NCI-H460 (cell line): ENCODE measurements at places on chromosomes 1 and 21.

DNA sequence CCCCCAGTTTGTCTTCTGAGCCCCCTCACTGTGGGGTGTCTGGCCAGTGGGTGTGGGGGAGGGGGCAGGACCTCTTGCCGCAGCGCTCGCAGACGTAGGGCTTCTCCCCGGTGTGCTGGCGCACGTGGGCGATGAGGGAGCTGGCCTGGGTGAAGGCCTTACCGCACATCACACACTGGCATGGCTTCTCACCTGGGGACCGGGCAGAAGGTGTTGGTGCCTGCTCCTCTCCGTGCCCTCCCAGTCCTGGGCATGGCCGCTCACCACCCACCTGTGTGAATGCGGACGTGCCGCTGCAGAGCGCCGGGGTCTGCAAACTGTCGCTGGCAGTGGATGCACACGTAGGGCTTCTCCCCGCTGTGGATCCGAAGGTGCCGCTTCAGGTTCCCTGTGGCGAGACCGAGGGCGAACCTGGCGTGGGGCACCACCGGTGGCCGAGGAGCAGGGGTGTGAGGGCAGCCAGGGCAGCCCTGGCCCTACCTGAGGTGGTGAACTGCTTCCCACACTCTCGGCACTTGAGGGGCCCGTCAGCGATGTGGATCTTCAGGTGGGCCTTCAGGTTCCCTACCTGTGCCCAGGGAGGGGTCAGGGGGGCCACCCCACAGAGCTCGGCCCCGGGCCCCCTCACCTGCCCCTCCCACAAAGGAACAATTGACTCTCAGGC, 32.4 kb downstream of the ZBTB17 start:
- no peak for DNase-seq

- DNase-seq = peak; percentile 81
These were observed 19.3 kb downstream of the SH2D2A start for GRCh38 chr1:156797212-156797871.

DNA sequence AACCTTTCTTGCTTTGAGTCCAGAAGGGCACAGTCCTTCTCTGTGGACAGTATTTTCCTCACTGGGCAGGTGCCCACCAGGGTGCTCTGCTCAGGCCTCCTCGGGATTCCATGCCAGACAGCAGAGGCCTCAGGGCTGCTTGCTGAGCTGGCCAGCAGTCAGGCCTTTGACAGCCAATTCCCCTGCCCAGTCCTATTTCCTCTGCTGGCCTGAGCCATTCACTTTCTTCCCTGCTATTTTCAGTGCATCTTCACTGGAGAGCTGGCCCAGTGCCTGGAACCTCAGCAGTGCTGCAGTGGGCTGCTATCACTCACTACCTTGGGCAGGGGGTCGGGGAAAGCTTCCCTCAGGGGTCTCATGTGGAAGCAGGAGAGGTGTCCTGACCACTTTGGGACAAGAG, 33.2 kb downstream of the KCNA10 start:
- no peak for DNase-seq

DNA sequence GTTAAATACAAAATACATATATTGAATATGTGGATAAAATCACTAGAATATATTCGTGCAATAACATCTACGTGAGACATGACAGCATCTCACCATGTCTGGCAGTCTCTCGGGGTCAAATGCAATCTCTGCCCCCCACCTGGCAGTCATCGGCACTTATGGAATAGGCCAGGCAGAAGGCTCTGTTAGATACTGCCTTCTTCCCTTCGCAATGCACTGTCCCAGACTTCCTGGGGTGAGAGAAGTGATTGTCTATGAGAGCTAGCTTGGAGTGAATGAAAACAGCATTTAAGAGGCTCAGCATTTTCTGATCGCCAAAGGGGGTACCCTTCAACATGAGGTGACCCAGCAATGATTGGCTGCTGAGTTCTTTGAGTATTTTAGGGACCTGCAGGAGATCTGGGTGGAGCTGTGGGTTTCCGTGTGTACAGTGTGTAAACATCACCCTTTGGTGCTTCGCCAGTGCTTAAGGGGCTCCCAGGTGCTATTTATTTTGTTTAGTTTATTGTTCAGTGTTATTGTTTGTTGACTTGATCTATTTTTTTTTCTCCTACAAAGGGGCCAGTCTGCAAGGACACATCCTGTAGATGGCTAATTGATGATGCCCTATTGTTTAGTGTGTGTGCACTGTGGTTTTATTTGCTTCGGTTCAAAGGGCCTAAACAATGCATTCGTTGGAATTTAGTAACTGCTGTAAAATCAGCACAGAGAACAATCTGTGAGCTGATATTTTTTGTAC, 10.2 kb downstream of the ERG start:
- DNase-seq = no peak

DNA sequence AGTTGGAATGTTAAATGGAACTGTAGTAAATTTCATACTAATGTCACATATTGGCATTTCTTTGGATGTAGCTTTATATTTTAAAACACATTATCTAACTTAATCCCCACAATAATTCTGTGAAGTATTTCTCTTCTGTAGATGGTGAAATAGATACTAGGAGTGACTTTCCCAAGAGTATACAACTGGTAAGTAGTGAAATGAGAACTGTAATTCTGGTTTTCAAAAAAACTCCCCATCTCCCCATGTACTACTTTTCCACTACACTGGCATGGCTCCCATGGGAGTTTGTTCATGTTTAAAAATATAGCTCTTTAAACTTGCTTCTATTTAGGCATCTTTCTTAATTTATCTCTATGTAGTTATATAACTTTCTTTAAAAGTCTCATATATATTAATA, 10.2 kb downstream of the CHML start:
- DNase-seq = no peak

DNA sequence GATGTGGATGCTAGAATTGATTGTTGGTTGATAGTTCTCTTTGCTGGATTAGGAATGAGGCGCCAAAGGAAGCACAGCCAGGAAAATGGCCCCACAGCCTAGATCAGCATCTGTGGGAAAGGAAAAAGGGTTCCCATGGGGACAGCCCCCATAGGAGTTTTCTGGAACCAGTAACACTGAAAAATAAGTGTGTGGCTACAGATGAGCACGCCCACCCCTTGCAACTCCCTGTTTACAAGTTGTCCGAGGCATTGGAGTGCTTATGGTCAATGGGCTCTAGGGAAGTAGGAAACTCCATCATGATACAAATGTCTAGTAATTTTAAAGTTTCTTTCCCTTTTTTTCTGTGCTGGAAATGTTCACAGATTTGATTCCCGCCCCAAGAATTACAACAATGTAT, 23.8 kb upstream of the UBE2U start:
- DNase-seq = no peak

DNA sequence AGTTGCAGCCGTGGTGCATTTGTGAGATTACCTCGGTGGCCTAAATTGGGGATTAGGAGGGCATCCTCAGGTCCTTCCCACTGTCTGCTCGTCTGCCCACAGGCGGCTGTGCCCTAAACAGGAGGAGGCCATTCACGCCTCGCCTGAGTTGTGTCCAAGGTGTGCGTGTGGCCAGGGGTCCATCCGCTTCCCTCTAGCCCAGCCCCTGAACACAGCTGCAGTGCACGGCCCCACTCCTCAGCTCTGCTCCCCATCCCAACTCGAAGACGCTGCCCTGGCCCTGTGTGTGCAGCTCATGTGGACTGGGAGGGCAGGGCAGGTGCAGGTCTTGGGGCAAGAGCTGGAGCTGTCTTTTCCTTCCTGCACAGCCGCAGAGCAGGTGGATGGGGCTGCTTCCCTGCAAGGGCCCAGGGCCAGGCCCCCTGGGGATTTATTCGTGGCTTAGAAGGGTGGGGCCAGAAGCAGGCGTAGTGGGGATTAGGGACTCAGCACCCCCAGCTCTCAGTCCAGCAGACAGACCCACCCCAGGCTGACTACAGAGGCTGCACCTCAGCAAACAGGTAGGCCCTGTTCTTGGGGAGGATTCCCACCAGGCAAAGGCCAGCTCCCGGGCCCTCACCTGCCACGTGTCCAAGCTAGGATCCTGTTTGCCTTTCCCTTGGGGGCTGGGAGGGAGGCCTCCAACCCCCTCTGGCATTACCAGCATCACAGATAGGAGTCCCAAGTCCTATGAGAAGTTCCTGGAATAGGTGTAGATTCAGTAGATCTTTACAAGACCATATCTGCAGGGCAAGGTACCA, 4.3 kb downstream of the GUK1 start:
- no peak for DNase-seq

DNA sequence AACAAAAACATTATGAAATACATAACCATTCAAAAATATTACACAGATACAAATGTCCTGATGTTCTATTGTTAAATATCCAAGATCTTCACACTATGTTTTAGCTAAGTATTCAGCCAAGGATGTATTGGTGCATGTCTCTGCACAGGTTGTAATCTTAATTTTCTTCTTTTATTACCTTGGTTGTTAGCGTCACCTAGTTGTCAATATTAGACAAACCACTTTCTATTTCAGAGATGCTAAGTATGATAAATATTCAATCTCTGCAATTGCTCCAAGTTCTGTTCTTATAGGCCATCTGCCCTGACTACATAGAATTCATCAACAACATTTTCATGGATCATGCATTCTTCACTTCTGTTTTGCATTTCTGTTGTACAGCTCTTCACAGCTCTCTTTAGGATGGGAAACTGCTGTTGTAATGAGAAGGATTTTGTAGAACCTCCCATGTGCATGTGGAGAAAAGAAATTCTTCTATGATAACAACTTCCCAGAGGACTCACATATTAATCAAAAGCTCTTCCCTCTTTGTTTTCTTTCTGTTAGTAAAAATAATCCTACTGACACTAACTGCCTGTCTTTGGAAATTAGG, 380.1 kb downstream of the NUF2 start:
- DNase-seq = no peak

DNA sequence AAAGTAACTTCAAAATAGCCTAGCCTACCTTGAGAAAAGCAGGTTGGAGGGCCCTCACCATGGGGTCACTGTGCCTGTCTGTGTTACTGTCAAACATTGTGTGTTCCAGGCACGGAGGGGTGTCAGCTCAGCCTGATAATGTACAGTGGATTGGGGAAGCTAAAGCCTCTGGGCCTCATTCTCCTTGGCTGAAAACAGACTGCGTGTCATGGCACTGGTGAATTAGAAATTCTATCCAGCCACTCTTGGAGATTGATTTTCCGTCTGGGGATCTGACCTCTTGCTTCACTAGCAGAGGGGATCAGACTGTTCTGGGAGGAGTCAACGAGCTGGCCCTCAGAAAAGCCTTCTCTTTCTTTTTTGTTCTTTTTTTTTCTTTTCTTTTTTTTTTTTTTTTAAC, 123.5 kb upstream of the HOOK1 start:
- no peak for DNase-seq

DNA sequence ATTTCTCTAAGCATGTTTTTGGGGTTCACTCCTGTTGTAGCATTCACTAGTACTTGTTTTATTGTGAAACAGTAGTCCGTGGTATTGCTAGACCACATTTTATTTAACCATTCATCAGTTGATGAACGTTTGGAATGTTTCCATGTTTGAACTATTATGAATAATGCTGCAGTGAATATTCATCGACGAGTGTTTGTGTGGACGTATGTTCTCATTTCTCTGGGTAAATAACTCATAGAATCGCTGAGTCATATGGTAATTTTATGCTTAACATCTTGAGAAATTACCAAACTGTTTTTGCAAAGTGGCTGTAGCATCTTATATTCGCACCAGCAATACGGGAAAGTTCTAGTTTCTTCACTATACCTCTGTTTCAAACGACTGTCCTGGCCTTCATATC, 28.0 kb upstream of the KAZN start:
- DNase-seq = no peak

GRCh38 chr1:109069294-109069693, 6.5 kb downstream of the TAF13 start:
- DNase-seq = no peak

GRCh38 chr1:236502972-236503639, 20.7 kb upstream of the LGALS8 start:
- peak; percentile 94 for DNase-seq

DNA sequence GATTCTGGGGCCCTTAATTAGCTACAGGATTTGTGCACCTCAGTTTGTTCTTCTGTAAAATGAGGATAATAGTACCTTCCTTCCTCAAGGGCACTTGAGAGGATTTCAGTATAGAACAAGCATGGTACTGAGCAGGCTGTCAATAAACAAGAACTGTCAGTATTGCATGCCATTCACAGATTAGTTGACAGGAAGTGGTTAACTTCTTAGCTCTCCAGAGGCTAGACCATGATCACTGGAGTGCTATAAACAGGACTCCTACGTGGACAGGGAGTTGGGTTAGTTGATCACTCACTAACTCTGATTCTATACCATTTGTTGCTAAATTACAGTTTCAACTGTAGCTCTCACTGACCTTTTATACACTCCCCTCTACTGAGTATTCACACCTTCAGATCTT, 126.2 kb upstream of the DAB1 start:
- no peak for DNase-seq
